ENCODE measurements at places on chromosomes 4 and X.

GRCh38 chrX:371907-372306, 14.8 kb downstream of the PPP2R3B start:
- no peak for DNase-seq

- no peak for DNase-seq
Measured at GRCh38 chrX:80246271-80246670, 174.0 kb upstream of the TENT5D start.

GRCh38 chr4:81502564-81502963, 30.9 kb upstream of the RASGEF1B start:
- no peak for DNase-seq

- no peak for DNase-seq
Measured at GRCh38 chrX:105190252-105190853, 30.1 kb downstream of the TEX13A start.

DNA sequence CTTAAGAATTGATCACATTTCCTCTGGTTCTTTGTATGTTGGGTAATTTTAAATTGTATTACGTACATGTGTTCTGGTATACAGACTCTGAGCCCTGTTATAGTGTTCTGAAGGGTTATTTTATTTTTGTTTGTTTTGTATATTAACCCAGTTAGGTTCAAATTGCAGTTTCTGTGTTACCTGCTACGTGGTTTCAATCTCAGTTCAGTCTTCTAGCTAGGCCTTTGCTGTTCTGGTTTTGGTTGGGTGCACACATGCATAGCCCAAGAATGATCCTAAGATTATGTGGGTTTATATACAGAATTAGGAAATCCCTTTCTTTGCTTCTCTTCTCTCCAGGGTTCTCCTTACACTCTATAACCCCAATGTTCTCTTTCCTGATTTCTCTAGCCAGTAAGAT, 161.0 kb downstream of the PPP1R2C start:
- no peak for DNase-seq

DNA sequence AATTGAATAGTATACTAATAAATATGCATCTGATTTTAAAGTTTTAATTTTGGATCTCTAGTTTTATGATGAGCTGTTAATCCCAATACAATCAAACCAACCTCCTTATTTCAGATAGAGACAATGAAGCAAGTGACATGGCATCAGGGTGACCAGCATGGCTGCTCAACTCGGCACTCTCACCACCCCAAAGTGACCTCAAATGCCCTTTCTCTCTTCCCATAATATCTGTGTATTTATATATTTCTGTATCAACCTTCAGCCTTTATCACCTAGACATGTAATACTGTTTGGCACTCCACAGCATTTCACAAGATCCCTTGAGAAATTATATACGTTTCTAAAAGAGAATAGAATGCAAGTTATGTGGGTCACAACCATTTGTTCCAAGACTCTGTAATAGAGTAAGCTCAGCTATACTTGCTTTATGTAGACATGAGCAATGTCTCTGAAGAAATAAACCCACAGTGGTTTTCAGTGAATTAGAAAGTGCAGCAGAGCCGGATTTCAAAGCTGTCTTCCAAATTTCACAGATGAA, 1623.2 kb upstream of the PABPC4L start:
- no peak for DNase-seq

DNA sequence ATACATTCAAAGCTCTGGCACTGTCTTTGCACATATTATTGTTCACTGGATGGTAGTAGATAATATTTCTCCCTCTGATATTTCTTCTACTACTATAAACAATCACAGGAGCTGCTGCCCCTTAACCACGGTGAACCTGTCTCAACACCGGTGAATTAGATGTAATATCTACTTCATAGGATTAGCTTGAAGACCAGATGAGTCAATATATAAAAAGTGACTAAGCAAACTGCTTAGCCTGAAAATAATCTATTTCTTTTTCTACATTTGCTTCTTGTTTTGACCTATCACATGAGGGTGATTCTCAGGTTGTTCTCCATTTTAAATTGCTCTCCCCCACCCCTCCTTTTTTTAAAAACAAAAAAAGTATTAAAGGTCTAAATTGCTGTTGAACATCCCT, 645.5 kb downstream of the ANKRD50 start:
- no peak for DNase-seq

DNA sequence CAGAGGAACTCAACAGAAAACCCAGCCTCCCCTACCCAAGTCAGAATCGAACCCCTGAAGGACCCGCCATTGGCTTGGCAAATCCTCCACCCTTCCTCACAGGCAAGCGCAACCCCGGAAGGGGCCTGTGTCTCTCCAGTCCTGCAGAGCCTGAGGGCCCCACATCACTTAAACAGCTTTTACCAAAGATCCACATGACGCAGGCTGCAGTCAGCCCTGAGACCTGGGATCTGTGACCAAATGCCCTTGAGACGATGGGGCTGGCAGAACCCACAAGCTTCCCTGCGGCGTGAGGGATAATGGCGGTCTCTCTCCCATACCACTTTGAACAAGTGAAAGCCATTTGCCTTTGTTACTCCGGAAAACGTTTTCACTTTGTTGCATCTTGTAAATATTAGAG, 54.9 kb downstream of the ACOX3 start:
- DNase-seq, result no peak

GRCh38 chr4:84568496-84568895, 14.4 kb upstream of the CDS1 start:
- DNase-seq, result no peak

DNA sequence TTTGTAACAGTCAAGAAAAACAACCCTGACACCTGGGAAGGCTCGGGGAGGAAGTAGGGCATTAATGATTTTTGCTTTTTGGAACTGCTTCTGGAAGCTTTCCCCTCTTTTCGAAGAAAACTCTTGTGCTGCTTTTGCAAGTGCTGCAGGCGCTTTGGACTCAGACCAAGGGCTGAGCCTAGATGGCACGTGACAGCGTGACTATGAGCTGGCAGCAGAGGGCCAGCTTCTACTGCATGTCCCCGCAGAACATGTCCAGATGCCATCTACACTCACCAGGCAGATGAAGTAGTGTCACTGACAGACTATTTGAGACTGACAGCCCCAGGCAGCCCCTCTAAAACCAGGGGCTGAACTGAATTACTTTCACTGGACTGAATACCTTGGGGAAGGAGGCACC, 6.2 kb downstream of the NR0B1 start:
- DNase-seq, result no peak

DNA sequence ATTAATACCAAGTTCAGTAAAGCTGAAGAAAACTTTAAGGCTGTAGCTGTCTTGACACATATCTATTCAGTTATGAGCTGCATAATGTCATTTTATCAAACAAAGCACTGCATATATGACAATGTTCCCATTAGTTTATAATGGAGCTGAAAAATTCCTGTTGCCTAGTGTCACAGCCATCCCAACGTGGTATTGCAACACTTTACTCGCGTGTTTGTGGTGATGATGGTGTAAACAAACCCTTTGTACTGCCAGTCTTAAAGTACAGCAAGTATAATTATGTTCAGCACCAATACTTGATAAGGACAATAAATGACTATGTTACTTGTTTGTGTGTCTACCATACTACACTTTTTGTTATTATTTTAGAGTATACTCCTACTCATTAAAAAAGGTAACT, 1415.6 kb upstream of the PCDH7 start:
- no peak for DNase-seq

DNA sequence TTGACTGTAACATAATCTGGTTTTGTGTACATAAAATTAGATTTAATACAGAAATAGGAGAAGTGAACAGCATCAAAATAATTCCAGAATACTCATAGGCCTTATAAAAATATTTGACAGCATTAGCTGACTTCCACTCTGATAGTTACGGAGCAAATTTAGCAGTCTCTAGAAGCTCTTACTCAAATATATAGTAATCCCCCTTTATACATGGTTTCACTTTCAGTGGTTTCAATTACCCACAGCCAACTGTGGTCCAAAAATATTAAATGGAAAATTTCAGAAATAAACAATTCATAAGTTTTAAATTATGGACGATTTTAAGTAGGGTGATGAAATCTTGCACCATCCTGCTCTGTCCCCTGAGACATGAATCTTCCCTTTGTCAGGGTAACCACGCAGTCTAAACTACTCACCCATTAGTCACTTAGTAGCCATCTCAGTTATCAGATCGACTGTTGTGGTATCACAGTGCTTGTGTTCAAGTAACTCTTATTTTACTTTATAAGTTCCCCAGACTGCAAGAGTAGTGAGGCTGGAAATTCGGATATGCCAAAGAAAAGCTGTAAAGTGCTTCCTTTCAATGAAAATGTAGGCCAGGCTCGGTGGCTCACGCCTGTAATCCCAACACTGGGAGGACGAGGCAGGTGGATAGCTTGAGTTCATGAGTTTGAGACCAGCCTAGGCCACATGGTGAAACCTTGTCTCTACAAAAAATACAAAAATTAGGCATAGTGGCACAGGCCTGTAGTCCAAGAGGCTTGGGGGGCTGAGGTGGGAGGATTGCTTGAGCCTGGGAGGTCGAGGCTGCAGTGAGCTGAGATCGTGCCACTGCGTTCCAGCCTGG, 17.2 kb upstream of the RTL9 start:
- DNase-seq, result no peak

DNA sequence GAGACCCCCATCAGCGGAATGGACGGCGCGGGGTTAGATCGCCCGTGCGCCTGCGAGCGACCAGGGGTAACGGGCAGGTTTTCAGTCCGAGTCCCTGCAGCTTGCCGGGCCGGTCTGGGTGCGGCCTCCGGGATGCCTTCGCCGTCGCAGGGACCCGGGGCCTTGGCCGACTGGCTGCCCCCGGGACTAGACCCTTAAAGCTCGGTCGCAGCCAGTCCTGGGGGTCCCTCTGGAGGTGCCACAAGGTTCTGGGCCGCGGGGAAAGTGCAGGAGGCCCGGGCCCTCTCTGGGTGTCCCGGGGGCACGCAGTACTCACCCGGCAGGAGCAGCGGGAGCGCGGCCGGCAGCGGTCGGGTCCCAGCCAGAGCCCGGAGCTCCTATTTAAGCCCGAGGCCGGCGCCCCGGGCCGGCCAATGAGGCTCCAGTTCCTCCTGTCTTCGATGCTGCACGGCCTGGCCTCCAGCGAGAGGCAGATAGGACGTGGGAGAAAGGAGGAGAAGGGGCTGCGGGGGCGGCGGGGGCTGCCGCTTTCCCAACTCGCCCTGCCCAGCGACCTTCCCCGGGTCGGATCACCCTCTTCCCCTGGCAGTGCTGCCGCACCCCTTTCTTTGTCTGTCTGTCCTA, at the start of gene SPON2:
Gene SPON2, minus strand, starts transcription at position 356 of the 624 bp plus-strand sequence.
- no peak for DNase-seq

DNA sequence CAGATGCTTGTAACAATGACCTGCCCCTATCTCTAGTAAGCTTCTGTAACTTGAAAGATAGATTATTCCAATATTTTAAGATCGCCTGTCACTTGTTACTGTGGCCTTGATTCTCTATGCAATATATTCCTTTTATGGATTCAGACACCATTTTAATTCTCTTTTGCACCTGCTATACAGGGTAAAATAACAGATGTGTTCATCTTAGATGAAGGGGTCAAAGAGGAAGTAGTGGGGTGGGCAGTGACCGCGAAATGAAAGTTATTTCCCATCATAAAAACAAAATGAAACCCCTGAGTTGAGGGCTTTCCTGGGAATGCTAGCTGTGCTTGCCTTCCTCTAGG, 175.9 kb downstream of the TSPAN5 start:
- DNase-seq, result no peak

- no peak for DNase-seq
Measured at GRCh38 chrX:13377550-13377934, 57.7 kb upstream of the ATXN3L start.

GRCh38 chrX:140317462-140317861, 187.4 kb downstream of the SOX3 start:
- DNase-seq, result no peak

DNA sequence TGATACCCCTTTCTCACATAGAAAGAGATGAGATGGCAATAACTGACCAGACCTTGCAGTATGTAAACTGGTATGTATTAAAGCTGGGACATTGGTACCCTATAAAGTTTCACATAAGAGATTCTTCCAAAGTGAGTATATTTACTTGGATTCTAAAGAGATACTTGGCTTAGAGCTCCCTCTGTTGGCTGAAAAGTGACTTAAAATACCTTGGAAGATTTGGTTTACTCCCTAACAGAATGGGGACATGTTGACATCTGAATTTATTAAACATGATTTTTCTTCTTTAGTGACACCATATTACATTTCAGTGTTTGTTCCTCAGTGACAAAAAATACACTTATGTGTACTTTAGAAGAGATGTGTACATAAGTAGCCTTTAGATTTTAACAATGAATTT, 47.9 kb upstream of the RGN start:
- DNase-seq, result no peak

DNA sequence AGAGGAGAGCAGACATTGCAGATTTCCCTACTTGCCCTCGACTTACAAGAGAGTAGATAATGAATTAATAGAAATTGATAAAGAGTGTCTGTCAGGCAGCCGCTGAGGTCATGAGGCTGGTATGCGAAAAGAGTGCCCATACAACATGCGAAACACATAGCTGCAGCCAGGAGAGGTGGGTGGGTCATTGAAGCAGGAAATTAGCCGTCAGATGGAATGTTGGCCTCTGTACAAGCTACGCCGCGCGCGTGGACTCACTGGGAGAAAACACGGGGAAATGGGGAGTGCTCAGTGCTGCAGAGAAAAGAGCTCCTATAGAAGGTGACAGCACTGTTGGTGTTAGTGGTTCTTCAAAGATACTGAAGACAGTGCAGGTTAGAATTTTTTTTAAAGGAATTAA, 125.1 kb downstream of the RAPGEF2 start:
- DNase-seq, result no peak

DNA sequence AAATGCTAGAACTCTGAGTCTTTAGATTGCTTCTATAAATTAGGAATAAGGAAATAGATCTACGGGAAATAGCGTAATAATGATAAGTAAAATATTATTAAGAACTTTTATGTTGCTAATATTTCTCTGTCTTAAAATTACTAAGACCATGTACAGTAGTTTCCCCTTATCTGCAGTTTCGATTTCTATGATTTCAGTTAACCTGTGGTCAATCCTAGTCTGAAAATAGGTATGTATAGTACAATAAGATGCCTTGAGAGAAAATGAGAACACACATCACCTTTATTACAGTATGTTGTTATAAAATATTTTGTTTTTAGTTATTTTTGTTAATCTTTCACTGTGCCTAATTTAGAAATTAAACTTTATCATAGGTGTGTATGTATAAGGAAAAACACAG, 92.6 kb downstream of the CCSER1 start:
- DNase-seq, result no peak

DNA sequence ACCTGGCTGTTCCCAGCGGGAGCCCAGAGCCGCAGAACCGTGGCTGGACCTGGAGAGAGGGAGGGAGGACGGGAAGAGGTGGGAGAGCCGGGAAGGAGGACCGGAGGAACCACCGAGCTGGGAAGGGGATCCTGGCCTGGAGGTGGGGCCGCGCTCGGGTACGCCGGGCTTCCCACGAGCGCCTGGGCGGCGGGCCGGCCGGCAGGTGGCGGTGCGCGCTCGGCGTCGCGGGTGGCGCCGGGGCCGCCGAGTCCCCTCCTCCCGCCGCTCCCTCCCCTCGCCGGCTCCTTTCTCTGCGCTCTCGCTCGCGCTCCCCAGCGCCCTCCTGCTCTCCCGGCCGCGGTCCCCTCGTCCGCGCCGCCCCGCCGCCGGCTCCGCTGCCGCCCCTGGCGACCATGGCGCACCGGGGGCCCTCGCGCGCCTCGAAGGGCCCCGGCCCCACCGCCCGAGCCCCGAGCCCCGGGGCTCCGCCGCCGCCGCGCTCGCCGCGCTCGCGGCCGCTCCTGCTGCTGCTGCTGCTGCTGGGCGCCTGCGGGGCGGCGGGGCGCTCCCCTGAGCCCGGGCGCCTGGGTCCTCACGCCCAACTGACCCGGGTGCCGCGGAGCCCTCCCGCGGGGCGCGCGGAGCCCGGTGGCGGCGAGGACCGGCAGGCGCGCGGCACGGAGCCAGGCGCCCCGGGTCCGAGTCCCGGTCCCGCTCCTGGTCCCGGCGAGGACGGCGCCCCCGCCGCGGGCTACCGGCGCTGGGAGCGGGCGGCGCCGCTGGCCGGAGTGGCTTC, at the start of gene SORCS2:
Gene SORCS2, plus strand, starts transcription at position 287 of the 778 bp plus-strand sequence.
- no peak for DNase-seq

All from T-helper 9 cell (primary cell).